Pancreas (tissue), 10 donors: ENCODE measurements at places on chromosomes 6 and 20. TPM values are rescaled to one million over a fixed set of nuclear protein-coding genes. Genes with fewer than 3 reads are reported as not detected.

The CAPN11 gene
- 0.16 TPM for total RNA-seq

The PDYN gene
- total RNA-seq: not detected

The TPMT gene
- 7.3 TPM for total RNA-seq

DNA sequence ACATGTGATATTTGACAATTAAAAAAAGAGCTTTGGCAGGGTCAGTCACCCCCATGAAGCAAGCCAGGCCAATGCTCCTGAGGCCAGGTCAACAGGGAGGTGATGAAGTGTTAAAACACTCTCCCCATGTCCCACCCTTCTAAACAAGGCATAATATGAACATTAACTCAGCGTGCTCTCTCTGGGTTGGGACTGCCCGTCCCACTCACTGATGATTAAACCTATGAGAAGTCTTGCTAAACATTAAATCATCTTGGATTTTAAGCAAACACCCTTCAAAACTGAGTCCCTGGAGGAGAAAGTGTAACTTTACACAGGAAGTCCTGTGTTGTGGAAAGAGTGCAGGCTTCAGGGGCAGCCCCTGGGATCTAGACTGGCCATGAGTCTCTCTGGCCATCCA is 558.5 kb downstream of the CD83 start:
- no peaks in the 10 kb centered on the region for H3K4me1 ChIP-seq
- no peaks in the 10 kb centered on the region for H3K36me3 ChIP-seq
- H3K27ac ChIP-seq: no peak overlapping the region
- H3K27me3 ChIP-seq: no peaks in the 10 kb centered on the region
- no peak overlapping the region for H3K4me3 ChIP-seq

DNA sequence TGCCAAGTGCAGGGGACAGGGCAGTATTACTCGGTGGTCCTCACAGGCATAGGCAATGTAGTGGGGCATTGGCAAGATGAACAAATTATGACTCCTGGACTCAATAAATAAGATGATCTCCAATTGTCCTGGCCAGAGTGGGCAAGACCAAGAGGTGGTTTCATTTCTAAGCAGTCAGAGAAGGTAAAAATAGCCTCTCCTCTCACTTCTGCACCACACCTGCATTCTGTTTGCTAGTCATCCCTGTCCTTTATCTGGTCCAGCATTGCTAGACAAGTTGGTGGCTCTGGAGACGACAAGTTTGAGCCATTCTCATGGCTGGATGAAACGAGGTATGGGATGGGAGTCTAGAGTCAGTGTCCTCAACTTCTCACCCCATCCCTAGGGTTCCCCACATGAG is 83.0 kb downstream of the BANF2 start:
- H3K4me3 ChIP-seq: no peak overlapping the region
- no peaks in the 10 kb centered on the region for H3K27me3 ChIP-seq
- H3K27ac ChIP-seq: no peak overlapping the region

GRCh38 chr6:168291450-168291849 is 28.1 kb downstream of the DACT2 start:
- DNase-seq: no peak
- H3K4me1 ChIP-seq: no peaks in the 10 kb centered on the region
- no peak overlapping the region for H3K27ac ChIP-seq
- no peak overlapping the region for H3K4me3 ChIP-seq
- H3K36me3 ChIP-seq: no peaks in the 10 kb centered on the region

DNA sequence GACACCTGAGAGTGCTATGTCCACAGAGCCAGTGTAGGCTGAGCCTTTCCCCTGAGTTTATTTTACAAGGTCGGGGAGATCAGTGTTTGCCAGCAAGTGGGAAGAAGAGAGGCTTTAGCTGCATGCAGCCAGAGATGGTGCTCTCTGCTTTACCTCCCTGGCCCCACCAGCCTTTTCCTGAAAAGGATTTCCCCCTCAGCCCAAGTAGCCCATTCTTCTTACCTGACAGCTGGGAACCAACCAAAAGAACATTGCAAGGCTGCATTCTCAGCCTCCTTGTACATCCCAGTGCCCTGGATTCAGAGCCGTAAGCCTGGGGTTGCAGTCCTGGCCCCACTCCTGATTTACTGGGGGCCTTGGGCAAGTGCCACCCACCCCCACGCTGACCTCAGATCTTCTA is 16.9 kb downstream of the SNPH start:
- H3K27me3 ChIP-seq: no peaks in the 10 kb centered on the region
- no peak overlapping the region for H3K4me3 ChIP-seq
- no peak overlapping the region for H3K27ac ChIP-seq

- no peak overlapping the region for H3K27ac ChIP-seq
- no peak overlapping the region for H3K4me3 ChIP-seq
- no peaks in the 10 kb centered on the region for H3K36me3 ChIP-seq
- DNase-seq: no peak
- no peaks in the 10 kb centered on the region for H3K4me1 ChIP-seq
- no peaks in the 10 kb centered on the region for H3K27me3 ChIP-seq
Observed at GRCh38 chr6:162226803-162227202, 500.8 kb downstream of the PRKN start.

DNA sequence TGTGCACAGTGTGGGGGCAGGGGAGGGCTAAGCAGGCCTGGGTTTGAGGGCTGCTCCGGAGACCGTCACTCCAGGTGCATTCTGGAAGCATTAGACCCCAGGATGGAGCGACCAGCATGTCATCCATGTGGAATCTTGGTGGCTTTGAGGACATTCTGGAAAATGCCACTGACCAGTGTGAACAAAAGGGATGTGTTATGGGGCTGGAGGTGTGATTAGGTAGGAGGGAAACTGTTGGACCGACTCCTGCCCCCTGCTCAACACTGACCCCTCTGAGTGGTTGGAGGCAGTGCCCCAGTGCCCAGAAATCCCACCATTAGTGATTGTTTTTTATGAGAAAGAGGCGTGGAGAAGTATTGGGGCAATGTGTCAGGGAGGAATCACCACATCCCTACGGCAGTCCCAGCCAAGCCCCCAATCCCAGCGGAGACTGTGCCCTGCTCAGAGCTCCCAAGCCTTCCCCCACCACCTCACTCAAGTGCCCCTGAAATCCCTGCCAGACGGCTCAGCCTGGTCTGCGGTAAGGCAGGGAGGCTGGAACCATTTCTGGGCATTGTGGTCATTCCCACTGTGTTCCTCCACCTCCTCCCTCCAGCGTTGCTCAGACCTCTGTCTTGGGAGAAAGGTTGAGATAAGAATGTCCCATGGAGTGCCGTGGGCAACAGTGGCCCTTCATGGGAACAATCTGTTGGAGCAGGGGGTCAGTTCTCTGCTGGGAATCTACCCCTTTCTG is 44.0 kb upstream of the TTPAL start:
- H3K4me1 ChIP-seq: no peaks in the 10 kb centered on the region
- H3K27ac ChIP-seq: no peak overlapping the region
- H3K27me3 ChIP-seq: no peaks in the 10 kb centered on the region
- no peak for DNase-seq

GRCh38 chr20:38187517-38187916 is 22.4 kb upstream of the TGM2 start:
- no peaks in the 10 kb centered on the region for H3K4me1 ChIP-seq
- DNase-seq: no peak
- no peak overlapping the region for H3K27ac ChIP-seq
- no peaks in the 10 kb centered on the region for H3K27me3 ChIP-seq
- no peaks in the 10 kb centered on the region for H3K36me3 ChIP-seq
